ENCODE measurements at places on chromosomes 3 and 15. TPM values are rescaled to one million over a fixed set of nuclear protein-coding genes. Genes with fewer than 3 reads are reported as not detected.

DNA sequence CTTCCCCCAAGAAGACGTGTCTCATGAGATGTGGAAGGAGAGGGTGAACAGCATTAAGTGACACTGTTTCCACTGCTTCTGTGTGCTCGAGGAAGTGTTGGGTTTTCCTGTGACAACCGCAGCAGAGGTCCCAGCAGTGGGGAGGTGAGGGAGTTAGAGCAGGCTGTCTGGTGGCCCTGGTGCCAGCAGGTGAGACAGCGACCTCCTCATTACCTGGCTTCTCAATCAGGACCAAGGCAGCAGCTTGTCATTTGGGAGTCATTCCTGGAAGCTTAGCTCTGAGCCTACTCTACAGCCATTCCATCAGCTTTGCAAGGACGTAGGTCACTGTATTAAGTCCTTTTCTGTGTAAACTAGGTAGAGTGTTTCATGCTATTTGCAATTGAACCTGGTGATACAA, 63.3 kb upstream of the RGMA start:
- H3K36me3 ChIP-seq, result no peaks in the 10 kb centered on the region
- H3K27me3 ChIP-seq, result no peaks in the 10 kb centered on the region
- DNase-seq, result no peak
- H3K4me1 ChIP-seq, result no peaks in the 10 kb centered on the region
- no peak overlapping the region for H3K27ac ChIP-seq

GRCh38 chr15:63190769-63191649, 1.6 kb downstream of the RAB8B start:
- H3K36me3 ChIP-seq, result no peaks in the 10 kb centered on the region
- no peak for DNase-seq
- peak overlapping the region; percentile 50 for H3K4me3 ChIP-seq
- no peaks in the 10 kb centered on the region for H3K27me3 ChIP-seq
- H3K27ac ChIP-seq, result no peak overlapping the region

GRCh38 chr3:174083706-174084105, 686.2 kb downstream of the NLGN1 start:
- H3K27me3 ChIP-seq, result no peaks in the 10 kb centered on the region
- no peaks in the 10 kb centered on the region for H3K4me1 ChIP-seq
- DNase-seq, result no peak
- H3K4me3 ChIP-seq, result no peak overlapping the region
- H3K36me3 ChIP-seq, result no peaks in the 10 kb centered on the region

DNA sequence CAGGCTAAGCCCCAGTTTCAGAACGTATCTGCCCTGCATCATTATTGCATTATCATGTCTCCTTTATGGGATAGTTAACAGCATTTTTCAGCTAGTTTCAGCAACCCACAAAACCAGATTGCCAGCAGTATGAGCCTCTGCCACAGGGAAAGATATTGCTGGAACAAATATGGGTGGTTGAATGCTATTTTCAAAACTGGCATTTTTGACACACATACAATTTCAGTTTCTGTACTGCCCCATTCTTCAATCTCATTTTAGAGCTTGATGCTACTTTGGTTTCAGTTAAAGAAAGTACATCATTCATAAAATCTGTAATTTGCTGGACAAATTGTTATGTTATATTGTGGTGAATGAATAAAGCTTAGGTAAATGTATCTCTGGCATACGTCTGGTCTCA, 1037.5 kb downstream of the NAALADL2 start:
- H3K4me1 ChIP-seq, result no peaks in the 10 kb centered on the region
- no peak for DNase-seq
- no peaks in the 10 kb centered on the region for H3K36me3 ChIP-seq
- H3K4me3 ChIP-seq, result no peak overlapping the region
- H3K27me3 ChIP-seq, result no peaks in the 10 kb centered on the region

DNA sequence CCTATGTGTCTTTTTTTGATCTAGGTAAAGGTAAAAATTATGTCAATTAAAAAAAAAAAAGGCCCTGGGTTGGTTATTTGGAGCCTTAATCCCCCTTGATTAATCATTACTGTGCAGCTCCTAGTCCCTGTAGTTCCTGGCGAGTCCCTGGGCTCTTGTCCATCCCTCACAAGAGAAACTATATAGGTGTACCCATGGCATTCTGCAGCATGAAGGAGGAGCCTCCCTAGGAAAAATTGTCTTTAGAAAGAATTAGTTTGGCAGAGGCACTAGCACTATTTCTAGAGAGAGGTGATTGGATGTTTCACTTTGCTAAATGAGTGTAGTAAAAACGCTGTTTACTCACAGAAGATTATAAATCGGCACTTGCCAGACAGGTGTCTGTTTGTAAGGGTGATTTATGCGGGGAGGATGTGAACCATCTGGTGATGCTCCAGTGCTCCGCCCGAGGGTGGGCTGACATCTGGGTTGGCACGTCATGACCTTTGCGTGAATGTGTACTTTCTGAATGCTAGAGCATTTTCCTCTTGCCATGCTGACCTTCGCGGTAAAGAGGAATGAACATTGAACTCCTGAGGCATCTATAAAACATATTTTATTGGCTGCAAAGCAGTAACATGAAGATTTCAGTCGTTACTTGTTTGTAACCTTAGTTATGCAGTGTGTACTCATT, 12.6 kb downstream of the PLCL2 start:
- H3K36me3 ChIP-seq, result no peaks in the 10 kb centered on the region
- no peak overlapping the region for H3K27ac ChIP-seq
- no peaks in the 10 kb centered on the region for H3K27me3 ChIP-seq
- DNase-seq, result no peak
- H3K4me3 ChIP-seq, result no peak overlapping the region

- no peak for DNase-seq
- no peaks in the 10 kb centered on the region for H3K27me3 ChIP-seq
- H3K4me1 ChIP-seq, result no peaks in the 10 kb centered on the region
Measured at GRCh38 chr15:81225161-81225671, 28.5 kb downstream of the IL16 start.

- H3K27ac ChIP-seq, result no peak overlapping the region
- H3K4me3 ChIP-seq, result no peak overlapping the region
- peaks cover 12% of the 10 kb centered on the region for H3K36me3 ChIP-seq
- no peaks in the 10 kb centered on the region for H3K27me3 ChIP-seq
- no peak for DNase-seq
Measured at GRCh38 chr15:68232937-68233336, 3.4 kb upstream of the CLN6 start.

DNA sequence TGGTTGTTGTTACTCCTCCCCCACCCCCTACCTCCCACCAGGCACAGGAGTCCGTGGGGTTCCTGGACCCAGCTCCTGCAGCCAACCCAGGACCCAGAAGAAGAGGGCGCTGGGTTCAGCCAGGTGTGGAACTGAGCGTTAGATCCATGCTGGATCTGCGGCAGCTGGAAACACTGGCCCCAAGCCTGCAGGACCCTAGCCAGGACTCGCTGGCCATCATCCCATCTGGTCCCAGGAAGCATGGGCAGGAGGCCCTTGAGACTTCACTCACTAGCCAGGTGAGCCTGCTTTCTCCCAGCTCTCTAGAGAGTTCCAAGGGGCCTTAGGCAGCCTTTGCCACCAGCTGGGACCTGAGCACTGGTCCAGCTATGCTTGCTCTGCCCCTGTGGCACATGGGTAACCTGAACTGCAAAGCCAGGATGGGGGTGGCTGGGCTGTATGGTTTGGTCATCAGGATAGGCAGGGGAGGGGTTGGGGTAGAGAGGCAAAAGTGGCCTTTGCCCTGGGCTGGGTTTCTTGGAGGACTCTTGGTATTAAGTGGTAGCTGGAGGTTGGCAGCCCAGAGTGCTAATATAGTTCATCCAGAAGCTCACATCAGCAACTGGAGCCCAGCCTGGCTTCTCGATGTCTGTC, 7.0 kb upstream of the JMJD7 start:
- H3K27me3 ChIP-seq, result no peaks in the 10 kb centered on the region
- no peaks in the 10 kb centered on the region for H3K4me1 ChIP-seq
- H3K36me3 ChIP-seq, result peaks cover 54% of the 10 kb centered on the region

GRCh38 chr15:67241132-67241855, 13.2 kb downstream of the AAGAB start:
- no peaks in the 10 kb centered on the region for H3K27me3 ChIP-seq
- H3K27ac ChIP-seq, result no peak overlapping the region
- no peak for DNase-seq
- no peak overlapping the region for H3K4me3 ChIP-seq
- H3K36me3 ChIP-seq, result peaks cover 8% of the 10 kb centered on the region

- H3K27me3 ChIP-seq, result no peaks in the 10 kb centered on the region
- no peaks in the 10 kb centered on the region for H3K4me1 ChIP-seq
- DNase-seq, result no peak
- no peak overlapping the region for H3K27ac ChIP-seq
- no peaks in the 10 kb centered on the region for H3K36me3 ChIP-seq
Measured at GRCh38 chr3:62110443-62111225, 262.7 kb downstream of the FEZF2 start.

GRCh38 chr15:69793431-69793780, 304.3 kb downstream of the TLE3 start:
- no peak overlapping the region for H3K27ac ChIP-seq
- no peaks in the 10 kb centered on the region for H3K36me3 ChIP-seq
- no peak overlapping the region for H3K4me3 ChIP-seq
- H3K27me3 ChIP-seq, result no peaks in the 10 kb centered on the region
- H3K4me1 ChIP-seq, result peaks cover 25% of the 10 kb centered on the region
- DNase-seq, result no peak

GRCh38 chr15:76885212-76885611, 19.9 kb downstream of the SCAPER start:
- DNase-seq, result no peak
- no peaks in the 10 kb centered on the region for H3K27me3 ChIP-seq
- H3K4me3 ChIP-seq, result no peak overlapping the region
- H3K36me3 ChIP-seq, result no peaks in the 10 kb centered on the region
- H3K27ac ChIP-seq, result no peak overlapping the region

DNA sequence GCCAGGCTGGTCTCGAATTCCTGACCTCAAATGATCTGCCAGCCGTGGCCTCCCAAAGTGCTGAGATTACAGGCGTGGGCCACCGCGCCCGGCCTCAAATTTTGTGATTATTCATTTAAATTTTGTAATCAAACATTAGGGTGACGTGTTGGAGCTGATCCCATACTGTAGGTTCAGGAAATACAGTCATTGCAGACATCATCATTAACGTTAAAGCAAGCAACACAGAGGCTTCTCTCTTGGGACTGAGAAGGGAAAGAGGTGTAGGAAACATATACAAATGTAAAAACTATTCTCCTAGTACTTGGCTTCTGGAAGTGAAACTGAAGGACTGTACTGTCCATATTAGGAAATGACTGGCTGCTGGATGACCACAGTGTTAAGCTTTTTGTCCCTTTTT, 11.1 kb upstream of the ARID3B start:
- H3K27ac ChIP-seq, result peak overlapping the region; percentile 57
- no peaks in the 10 kb centered on the region for H3K27me3 ChIP-seq
- no peak overlapping the region for H3K4me3 ChIP-seq
- peaks cover 40% of the 10 kb centered on the region for H3K4me1 ChIP-seq
- H3K36me3 ChIP-seq, result no peaks in the 10 kb centered on the region
- DNase-seq, result peak; percentile 68

DNA sequence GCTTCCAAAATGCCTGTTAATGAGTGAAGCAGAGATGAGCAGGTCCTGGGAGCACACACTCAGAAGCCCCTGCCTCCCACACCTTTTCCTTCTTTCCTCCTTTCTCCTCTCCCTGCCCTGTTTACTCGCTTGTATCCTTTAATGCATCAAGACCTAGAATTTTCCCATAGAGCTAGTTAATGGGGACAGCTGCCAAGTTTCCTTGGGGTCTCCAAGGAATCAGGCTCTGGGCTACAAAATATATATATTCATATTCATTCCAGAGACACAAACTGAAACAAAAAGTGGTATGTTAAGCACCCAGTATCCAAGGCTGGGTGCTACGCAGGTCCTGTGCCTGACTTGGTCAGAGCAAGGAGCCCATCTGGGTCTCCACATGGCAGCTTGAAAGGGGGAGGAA, 235.6 kb downstream of the MYRIP start:
- H3K27ac ChIP-seq, result no peak overlapping the region
- H3K4me3 ChIP-seq, result no peak overlapping the region
- 0 out of 2 replicates have a peak, but pooled peaks cover 3% of the 10 kb centered on the region for H3K4me1 ChIP-seq
- H3K27me3 ChIP-seq, result no peaks in the 10 kb centered on the region

- no peak overlapping the region for H3K4me3 ChIP-seq
- no peaks in the 10 kb centered on the region for H3K27me3 ChIP-seq
- H3K27ac ChIP-seq, result no peak overlapping the region
- no peaks in the 10 kb centered on the region for H3K4me1 ChIP-seq
Measured at GRCh38 chr3:174253940-174254339, 605.2 kb upstream of the NAALADL2 start.

The SCAPER gene
- total RNA-seq, result 4.6 TPM

The TXNRD3 gene
- 7.4 TPM for total RNA-seq

The ECE2 gene
- not detected for total RNA-seq

The ARNT2 gene
- 16.8 TPM for total RNA-seq

All from SJSA1 (cell line).